ENCODE measurements at places on chromosomes 2 and 18.

DNA sequence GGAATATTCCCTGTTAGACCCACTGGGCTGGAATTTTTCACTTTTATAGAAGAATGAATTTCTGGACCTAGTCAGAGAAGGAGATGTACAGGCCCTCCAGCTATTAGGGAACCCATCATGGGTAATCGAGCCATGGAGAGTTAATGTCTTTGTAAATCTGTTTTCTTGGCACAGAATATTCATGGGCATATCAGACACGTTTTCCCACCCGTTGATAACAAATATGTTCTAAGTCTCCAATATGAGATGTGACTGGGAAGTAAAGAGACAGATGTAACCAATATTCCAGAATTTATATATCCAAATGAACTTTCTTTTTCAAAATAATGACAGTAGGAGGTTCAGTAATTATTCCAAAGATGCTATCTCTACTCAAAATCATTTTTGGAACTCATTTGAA is 38.7 kb downstream of the CCDC85A start:
- DNase-seq: no peak

GRCh38 chr2:19902216-19902740 is 495 bp upstream of the TTC32 start:
- DNase-seq: no peak

DNA sequence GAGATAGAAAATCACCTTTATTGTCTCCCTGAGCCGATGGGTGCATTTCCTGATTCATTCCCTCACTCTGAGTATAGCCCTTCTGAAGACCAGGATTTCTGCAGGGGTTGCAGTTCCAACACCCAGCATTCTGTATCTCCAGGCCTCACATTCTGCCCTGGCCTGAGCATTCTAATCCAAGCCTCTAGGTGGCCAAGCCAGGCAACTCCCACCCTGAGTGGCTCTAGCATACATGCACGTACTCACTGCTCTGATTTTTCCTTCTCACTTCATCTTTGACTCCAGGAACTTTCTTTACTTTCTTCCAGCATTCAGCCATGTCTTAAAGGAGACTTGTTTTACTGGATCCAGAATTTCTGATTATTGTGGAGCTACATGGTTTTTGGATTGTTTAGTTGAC is 100.7 kb upstream of the STK39 start:
- DNase-seq: no peak

DNA sequence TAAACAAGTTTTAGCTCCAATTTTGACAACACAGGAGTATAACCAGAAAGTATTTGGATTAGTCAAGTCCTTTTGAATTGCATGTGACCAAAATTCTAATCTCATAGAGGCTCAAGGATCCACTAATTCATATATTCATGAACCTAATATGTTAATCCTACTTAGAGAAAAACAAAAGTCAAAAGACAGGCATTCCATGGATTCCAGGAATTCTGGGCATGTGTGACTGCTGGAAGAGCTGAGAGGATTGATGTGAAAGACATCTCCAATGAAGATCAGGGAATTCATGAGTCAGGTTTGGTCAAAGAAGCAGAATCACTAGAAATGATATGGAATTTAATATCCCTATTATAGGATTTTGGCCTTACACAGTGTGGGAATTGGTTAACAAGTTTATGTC is 1494.6 kb upstream of the DDX18 start:
- no peak for DNase-seq

- DNase-seq: no peak
These were observed 19.5 kb upstream of the CELF4 start for GRCh38 chr18:37584952-37585695.

- no peak for DNase-seq
These were observed 34.8 kb upstream of the LINC00305 start for GRCh38 chr18:64183665-64184064.

- no peak for DNase-seq
These were observed 27.8 kb upstream of the RHOB start for GRCh38 chr2:20419007-20419576.

- DNase-seq: no peak
These were observed 793 bp downstream of the CNRIP1 start for GRCh38 chr2:68318914-68319397.

DNA sequence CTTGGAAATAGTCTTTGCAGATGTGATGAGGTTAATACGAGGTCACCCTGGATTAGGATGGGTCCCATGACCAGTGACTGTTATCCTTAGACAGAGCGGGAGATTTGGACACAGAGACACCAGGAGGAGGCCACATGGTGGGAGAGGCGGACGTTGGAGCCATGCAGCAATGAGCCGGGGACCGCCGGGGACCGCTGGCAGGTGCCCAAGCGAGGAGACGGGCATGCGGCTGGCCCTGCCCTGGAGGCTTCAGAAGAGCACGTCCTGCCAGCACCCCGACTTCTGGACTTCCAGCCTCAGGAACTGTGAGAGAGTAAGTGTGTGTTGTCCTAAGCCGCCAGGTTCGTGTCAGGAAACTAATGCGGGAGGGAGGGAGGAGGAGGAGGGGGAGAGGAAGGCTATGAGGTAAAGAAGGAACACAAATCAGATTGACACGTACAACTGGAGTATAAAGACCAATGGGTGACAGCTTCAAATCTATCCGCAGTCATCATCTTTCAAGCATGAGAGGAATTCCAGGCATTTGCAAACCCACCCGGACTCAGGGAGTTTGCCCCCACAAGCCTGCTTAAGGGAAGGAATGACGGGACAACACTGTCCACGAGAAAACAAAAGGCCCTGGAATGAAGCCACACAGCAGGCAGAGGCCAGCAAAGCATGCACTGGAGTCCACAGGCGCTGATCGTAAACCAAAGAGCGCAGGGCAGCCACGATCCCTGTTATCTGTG is 11.6 kb upstream of the BOK start:
- no peak for DNase-seq

GRCh38 chr18:10659594-10659993 is 133.8 kb downstream of the NAPG start:
- DNase-seq: no peak

DNA sequence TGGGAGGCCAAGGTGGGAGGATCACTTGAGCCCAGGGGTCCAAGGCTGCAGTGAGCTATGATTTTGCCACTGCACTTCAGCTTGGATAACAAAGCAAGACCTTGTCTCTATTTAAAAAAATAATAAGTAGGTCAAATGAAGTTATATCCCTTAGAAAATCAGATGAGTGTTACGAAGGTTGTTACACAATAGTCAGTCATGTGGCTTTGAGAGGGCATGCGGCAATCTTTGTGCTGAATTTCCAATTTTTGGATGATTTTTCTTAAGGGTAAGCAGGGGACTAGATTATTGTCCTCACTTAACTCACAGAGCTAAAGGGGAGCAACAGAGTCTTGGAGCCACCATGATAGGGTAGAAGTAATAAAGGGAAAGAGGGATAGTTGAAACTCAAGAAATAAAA is 71.8 kb downstream of the B3GNT2 start:
- no peak for DNase-seq

GRCh38 chr2:213740453-213740852 is 456.2 kb downstream of the SPAG16 start:
- no peak for DNase-seq

GRCh38 chr2:120783969-120784372 is 48.3 kb downstream of the GLI2 start:
- DNase-seq: no peak

GRCh38 chr2:184004289-184004947 is 593.9 kb upstream of the ZNF804A start:
- no peak for DNase-seq

DNA sequence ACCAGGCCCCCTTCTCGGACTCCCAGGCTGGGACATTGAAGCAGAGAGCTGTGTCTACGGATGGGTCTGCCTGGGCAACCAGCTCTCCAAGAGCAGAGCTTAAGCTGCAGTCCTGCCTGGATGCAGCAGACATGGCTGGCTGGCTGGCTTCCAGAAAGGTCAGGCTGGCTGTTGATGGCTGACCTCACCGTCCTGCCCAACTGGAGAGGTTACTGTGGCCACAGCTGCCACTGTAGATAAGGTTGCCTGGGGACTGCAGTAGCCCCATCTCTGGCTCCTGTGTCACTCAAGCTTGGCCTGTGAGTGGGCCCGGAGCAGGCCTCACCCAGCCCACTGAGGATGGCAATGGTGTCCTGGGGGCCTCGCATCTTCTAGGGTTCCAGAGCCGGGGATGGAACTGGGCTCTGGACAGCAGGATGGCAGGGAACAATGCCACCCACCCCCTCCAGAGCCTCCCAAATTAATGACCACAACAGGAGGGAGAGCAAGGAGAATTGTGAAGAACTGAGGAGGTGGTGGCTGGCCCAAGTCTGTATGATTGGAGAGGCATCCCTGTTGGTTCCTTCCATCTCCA is 37.0 kb upstream of the FOSL2 start:
- no peak for DNase-seq

DNA sequence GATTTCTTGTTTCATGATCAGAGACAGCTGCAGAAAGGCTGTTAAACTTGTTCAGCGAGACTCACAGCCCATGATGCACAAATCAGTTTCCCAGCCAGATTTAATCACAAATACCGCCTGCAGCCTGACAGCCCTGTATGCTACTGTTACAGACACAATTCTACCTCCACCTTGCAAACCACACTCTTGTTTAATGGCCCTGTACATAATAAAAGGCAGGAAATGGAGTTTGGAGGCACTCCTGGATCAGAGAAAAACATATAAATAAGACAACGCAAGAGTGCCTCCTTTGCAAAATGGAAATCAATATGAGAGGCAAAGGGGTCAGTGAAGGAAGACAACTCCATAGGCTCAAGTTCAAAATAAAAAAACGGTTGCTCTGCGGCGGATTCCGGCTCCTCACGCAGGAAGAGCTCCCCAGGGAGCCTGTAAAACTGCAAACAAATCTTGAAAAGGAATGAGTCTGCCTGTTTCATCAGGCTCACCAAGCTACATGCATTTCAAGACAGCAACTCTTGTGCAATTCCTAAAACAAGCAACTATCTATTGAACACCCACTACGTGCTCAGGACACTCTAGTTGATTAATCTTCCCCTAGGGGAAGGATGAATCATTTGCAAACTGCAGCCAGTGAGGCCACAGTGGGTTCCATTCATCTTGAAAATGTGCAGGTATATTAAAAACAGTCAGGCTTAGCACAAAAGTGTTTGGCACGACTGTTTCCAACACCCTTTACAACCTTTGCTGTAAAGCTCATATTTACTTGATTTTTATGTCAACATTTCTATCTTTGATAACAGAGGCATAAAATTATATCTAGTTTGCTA is 37.5 kb downstream of the TBC1D8 start:
- DNase-seq: no peak

DNA sequence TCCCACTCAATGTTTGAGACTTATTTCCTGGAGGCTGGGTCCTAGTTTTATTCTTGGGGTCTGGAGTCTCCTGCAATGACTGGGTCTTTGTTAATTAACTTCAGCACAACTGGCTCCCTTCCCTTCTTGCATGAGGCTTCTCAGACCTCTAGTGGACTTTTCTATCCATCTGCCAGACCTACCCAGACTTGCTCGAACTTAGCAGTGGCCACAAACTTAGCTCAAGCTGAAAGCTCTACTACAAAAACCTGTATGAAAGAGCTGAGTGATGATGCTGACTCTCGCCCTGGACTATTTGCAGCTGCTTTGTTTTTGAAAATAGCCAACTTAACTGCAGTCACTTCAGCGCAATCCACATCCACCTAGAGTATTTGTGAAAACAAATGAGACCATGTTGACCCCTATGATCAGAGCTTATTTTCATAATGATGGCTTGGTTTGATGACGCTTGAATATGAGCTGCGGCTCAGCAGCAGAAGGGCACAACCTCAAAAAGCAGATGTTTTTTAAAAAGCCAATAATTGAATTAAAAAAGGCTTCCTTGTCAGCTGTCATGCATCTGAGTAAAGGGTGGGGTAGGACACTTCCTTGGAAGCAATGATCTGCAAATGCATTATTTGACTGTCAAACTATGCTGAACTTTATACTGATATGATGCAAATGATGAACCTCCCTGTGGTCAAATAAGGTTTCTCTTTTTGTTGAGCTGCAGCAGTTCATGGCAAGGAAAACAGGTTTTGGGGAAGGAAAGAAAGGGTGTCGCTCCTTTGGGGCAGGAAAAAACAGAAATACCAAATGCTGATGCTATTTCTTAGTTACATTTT is 10.6 kb upstream of the ANXA4 start:
- no peak for DNase-seq

Data from stimulated activated CD4-positive, alpha-beta T cell treated with anti-CD3 and anti-CD28 coated beads, TNF-alpha, amount 100 ng/mL, for 24 hours (primary cell).